Frontal cortex (tissue), 4 donors: ENCODE measurements at places on chromosomes 1 and 21. TPM values are rescaled to one million over a fixed set of nuclear protein-coding genes. Genes with fewer than 3 reads are reported as not detected.

The LIPI gene
- total RNA-seq, result not detected

DNA sequence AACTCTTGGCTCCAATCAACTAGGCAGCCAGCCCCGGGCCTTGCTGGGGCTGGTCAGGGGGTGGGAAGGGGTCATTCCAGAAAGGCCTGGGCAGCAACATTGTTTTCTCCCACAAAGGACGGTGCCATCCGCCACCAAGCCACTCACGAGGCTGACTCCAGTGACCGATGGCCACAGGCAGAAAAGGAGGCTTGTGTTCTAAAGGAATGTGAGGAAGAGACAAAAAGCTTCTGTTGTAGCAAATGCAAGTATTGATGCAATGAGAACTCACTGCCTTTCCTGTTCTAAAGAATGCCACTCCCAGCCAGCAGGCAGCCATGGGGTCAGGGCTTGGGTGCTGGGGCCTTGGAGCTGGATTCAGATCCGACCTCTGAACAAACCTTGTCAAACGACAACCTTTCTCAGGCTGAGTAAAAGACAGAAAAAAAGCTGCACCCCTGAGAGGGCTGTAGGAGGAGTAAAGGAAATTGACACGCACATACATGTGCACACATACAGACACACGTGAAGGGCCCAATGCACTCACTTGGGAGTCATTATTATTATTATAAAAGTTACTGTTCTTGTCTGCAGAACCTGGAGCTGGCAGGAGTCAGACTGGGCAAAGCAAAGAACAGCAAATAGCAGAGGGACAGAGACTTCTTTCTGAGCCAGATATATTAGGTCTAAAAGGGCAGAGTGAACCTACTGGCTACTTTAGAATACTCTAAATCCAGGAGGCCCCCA, 13.9 kb upstream of the PRMT2 start:
- no peak for DNase-seq

GRCh38 chr1:52032785-52033131, 852 bp downstream of the KTI12 start:
- DNase-seq, result no peak

DNA sequence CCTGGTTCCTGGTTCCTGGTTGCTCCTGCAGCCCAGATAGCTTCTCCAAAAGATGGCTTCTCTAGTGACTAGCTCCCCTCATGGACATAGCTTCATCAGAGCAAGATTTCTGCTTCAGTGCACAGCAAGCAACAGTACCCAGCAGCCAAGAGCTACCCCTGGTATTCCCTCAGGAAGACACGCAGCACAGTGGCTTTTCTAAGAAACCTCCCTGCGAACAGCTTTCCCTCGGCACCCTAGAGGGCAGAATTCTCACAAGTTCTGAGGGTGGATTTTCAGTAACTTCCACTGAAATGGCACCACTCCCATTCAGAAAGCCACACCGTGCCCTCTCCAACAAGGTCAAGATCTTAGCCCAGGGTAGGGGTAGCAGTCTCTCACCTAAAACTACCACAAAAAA, 128.2 kb downstream of the EIF4G3 start:
- no peak for DNase-seq

DNA sequence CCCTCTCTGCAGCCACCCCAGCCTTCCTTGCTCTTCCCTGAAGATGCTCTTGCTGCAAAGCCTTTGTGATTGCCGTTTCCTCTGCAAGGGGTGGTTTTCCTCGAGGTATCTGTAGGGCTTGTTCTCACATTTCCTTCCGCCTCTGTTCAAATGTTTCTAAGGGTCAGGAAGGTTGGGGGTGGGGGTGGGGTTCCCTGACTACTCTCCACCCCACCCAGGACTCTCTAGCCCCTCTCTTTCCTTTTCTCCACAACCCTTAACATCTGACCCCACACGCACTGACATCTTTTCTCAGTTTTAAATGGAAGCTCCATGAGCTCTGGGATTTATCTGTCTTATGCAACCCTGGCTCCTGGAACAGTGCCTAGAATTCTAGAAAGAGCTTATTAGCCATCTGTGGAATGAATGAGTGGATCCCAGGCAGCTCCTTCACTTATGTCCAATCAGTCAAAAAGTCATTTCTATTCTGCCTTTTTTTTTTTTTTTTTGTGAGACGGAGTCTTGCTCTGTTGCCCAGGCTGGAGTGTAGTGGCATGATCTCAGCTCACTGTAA, 27.3 kb upstream of the ZNF362 start:
- no peak for DNase-seq

DNA sequence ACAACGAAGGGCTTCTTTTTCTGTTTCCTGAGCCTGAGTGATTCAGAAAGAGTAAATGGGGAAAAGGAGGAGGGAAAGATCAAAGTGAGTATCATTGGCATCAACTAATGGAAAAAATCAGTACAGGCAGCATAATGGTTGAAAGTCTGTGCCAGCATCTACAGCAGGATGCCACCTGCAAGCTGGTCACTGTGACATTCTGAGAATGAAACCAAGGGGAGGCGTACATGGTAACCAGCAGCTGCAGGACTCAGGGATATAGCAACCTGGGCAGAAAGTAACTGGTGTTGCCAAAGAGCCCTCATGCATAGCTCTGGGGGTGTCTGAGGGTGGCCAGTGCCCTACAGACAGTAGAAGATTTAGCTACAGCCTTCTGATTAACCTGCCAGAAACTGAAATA, 305.9 kb downstream of the BRINP2 start:
- DNase-seq, result no peak

GRCh38 chr21:41778930-41779600, 12.2 kb upstream of the RIPK4 start:
- DNase-seq, result no peak

The SLAMF9 gene
- not detected for total RNA-seq

The RGS16 gene
- total RNA-seq, result 1.6 TPM

DNA sequence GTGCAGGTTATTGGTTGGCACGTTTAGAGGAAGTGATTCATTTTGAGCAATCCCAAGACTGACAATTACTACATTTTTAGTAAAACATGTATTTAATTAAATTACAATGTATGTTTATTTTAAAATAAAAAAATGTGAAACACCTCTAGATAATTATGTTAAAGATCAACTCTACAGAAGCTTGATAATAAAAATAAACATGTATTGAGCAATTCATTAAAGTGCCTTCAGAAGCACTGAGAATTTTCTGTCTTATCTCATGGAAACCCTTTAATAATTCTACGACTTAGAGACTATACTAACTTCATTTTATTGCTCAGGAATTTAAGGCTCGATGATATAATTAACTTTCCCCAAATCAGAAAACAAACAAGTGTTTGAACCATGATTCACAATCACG, 208.0 kb upstream of the BRINP3 start:
- DNase-seq, result no peak

GRCh38 chr1:12458571-12458970, 159.4 kb downstream of the DHRS3 start:
- DNase-seq, result no peak

- no peak for DNase-seq
Observed at GRCh38 chr1:215084621-215085020, 2.1 kb downstream of the KCNK2 start.

The C2CD2 gene
- total RNA-seq, result 9.4 TPM

- no peak for DNase-seq
Observed at GRCh38 chr1:243735457-243735856, 114.6 kb downstream of the AKT3 start.

GRCh38 chr1:118788463-118788862, 199.7 kb downstream of the TBX15 start:
- DNase-seq, result no peak

- no peak for DNase-seq
Observed at GRCh38 chr1:59687081-59687480, 127.7 kb upstream of the HOOK1 start.

DNA sequence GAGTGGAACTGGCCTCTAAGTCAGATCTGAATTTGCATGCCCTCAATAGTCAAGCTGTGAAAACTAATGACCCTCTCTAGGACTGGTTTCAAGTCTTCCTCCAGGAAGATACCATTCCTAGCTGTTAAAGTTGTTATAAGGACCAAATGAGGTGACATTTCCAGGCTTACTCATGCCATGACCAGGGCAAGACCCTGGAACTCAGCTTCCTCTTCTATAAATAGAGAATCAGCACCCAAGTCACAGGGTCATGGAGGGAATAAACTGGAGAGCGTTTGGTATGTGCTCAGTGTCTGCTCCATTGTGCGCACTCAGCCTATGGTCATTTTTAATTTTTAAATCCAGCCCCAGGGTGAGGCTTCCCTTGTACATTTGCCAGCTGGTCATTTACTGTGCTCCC, 2.5 kb downstream of the S100A9 start:
- DNase-seq, result no peak

The TRMT13 gene
- 24.9 TPM for total RNA-seq

DNA sequence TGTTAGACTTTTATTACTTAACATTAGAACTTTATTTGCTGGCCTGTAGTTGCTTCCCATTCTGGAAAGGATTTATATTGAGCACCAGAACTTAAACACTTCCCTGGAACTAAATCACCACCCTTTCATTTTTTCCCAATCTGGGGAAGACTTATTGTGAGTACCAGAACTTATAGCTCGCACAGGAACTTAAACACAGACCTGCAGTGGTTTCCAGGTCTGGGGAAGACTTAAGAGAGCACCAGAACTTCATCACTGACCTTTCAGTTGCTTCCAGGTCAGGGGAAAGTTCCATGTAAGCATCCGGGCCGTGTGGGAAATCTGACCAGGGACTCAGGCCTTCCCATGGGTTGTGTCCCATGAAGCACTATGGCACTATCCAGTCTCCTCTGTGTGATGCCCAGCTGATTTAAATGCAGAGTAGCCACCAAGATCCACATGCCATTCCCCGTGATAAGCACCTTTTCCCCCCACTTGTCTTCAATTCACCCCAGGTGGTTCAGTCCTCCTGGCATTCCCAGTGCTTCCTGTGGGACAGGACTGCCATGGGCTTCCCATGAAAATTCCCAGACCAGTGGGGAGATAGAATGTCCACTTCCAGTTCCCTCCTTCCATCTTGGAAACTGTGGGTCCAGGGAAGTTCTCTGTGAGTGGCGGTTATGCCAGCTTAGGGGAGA, 48.9 kb downstream of the C4BPA start:
- DNase-seq, result no peak

- no peak for DNase-seq
Observed at GRCh38 chr1:65756616-65757015, 36.1 kb upstream of the PDE4B start.

- no peak for DNase-seq
Observed at GRCh38 chr1:79825551-79825950, 819.0 kb upstream of the ADGRL4 start.

- no peak for DNase-seq
Observed at GRCh38 chr1:15329104-15329820, 80.4 kb upstream of the EFHD2 start.

GRCh38 chr1:33350611-33351280, 29.8 kb upstream of the A3GALT2 start:
- DNase-seq, result no peak

DNA sequence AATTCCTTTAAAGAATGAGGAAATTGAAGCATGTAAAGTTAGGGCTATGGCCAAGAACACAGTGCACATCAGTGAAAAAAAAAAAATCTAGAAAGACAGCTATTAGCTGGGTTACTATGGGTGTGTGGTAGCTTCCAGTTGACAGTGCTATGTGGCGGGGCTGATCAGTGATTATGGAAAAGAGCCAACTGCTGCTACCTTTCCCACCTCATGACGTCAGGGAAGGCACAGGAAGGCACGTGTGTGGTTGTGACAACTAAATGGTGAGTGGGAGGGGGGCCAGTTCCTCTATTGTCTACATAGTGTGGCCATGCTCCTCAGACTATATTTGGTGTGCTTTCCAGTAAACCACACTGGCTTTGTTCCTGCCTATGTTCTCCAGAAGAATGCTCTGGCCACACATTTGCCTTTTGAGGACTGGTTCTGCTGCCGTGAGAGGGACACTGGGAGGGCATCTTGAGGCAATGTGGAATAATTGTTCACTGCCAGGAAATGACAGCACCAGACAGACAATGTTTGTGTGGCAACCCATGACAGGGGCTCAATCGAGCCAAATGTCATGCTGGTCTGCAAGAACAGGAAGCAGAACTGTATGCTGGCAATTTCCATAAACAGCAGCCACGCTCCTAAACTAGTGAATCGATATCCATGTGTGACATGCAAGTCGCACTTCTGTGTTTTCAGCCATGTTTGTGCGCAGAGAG, 3.0 kb upstream of the SDE2 start:
- no peak for DNase-seq

The GBP3 gene
- total RNA-seq, result 0.82 TPM

DNA sequence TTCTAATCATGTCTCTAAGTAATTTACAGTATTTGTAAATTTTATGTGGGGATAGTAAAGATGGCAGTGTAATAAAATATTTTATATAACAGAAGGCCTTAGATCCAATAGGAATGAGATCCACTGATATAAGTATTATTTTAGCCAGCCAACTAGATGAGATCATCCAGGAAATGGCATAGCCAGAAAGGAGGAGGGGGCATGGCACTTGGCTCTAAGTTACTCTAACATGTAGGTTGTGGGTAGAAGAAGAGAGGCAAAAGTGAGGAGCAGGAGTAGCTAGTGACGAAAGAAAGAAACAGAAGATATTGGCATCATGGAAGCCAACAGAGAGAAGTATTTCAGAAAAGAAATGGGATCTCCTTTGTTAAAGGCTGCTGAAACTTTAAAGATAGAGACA, 426.1 kb downstream of the PTPRC start:
- no peak for DNase-seq

The AMY2A gene
- total RNA-seq, result not detected

The IBA57 gene
- total RNA-seq, result 2.9 TPM

GRCh38 chr1:168091720-168092550, 44.8 kb downstream of the GPR161 start:
- no peak for DNase-seq

The BSND gene
- total RNA-seq, result not detected

GRCh38 chr21:15222707-15223106, 157.9 kb upstream of the NRIP1 start:
- no peak for DNase-seq

The OLFML2B gene
- 1.2 TPM for total RNA-seq

The S100A2 gene
- total RNA-seq, result not detected
